ENCODE measurements at places on chromosomes 1 and 21.

DNA sequence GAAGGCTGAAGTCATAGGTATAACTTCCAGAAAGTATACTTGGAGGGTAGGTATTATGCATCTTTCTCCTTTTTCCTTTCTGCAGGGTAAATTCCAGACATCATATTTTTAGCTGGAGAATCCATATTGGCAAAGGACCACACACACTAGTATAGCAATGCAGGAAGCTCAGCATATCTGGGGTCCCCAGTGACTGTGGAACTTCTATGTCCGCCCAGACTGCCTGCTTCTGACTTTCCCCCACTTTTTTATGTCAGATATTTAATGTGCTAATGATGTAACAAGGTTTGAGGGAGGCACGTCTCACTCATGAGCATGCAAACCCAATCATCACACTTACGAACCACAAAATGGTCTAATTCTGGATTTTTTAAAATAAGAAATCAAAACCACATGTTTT lies 90.4 kb downstream of the BACH1 start:
- no peak for DNase-seq

DNA sequence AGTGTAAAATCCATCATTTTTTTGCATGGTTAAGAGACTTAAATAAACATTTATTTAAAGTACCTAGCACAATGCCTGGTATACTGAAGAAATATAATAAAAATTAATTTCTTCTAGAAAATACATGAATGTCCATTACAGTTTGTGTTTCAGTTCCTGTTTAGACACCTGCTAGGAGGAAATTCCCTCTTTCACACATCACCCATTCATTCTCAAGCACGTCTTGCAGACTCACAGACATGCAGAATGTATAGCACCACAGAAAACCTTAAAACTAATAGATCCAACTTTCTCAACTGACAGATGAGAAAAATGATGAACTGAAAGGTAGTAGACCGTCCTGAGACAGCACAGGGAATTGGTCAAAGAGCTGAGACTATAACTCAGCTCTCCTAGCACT lies 172.2 kb upstream of the C8B start:
- no peak for DNase-seq

DNA sequence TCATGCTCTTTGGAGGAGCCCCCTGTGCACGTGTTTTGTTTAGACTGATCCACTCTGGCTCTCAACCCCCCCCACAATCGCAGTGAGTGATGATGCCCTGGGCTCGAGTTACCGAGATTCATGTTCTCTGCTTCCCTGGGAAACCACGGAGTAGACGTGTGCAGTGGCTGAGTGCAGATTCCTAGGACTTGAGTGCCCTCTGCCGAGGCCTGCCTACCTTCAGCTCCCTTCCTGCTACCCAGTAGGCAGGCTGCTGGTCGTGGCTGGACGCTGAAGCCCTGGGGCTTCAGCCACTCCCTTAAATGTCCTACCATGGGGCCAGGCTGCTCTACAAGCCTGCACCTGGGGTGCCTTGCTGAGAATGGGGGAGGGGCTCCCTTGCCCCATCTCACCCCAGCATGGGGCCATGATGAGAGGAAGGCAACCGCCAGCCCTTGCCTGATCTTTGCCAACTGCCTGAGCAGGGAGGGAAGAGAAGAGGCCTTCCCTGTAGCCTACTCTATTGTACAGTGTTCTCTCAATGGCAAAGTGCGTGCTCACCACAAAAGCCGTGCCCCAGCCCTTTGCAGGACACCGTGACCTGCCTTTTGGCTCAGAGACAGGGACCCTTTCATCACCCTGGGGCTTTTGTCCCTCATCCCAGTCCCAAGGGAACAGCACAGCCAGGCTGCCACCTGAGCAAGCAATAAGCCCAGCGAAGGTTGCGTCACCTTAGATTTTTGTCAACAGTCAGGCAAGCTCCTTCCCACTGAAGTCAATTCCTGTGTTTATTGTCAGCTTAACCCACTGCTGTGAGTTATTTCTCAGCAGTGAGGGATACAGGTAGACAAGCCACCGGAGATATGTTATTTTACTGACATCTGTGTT lies 4.1 kb upstream of the GRIK3 start:
- no peak for DNase-seq

- DNase-seq, result no peak
Observed at GRCh38 chr1:107328087-107328486, 187.2 kb downstream of the NTNG1 start.

DNA sequence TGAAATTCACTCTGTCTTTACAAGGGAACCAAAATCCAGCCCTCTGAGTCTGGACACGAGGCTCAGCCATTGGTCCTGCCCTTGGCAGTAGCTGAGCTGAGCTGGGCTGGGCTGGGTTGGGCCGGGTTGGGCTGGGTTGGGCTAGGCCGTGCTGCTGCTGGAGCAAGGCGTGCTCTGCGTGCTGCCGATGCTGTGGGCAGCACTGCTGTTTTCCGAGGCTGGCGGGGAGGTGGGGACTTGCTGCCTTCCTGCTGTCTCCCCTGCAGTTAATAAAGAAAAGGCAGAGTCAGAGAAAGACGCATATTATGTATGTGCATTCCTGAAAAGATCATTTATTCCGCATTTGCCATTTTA lies 182.9 kb downstream of the CDC7 start:
- no peak for DNase-seq

- DNase-seq, result no peak
Observed at GRCh38 chr21:33897739-33898138, 17.9 kb downstream of the ATP5PO start.

- no peak for DNase-seq
Observed at GRCh38 chr1:97271916-97272788, 550.6 kb downstream of the PTBP2 start.

DNA sequence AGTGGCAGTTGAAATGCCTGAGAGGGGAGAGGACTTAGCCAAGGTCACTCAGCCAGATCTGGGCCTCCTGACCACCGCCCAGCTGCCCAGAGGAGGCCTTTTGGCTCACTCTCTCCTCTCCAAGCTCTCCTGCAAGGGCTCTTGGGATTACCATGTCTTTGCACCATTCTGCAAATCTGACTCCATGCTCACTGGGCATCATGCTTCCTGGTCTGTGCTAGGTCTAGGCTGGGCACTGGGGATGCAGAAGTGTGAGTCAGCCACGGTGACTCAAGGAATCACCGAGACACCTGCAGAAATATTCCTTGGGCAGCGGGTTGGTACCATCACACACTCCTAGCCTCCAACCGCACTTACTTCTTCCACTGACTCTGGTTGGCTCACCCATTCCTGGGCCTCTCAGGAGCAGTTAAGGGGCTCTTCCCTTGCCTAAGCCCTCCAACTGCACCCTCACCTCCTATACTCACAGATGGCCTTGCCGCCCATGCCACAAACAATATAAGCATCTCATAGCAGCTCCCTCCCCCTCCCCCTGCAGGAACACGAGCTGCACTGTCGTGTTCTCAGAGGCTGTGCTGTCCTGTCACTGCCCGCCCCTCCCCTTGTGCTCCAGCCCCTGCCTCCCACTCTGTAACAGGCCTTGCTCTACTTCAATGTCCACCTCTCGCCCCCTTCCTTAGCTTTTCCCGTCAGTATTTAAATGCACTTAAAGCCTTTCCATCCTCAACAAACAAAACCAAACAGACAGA lies 34.8 kb downstream of the CDCP2 start:
- no peak for DNase-seq

DNA sequence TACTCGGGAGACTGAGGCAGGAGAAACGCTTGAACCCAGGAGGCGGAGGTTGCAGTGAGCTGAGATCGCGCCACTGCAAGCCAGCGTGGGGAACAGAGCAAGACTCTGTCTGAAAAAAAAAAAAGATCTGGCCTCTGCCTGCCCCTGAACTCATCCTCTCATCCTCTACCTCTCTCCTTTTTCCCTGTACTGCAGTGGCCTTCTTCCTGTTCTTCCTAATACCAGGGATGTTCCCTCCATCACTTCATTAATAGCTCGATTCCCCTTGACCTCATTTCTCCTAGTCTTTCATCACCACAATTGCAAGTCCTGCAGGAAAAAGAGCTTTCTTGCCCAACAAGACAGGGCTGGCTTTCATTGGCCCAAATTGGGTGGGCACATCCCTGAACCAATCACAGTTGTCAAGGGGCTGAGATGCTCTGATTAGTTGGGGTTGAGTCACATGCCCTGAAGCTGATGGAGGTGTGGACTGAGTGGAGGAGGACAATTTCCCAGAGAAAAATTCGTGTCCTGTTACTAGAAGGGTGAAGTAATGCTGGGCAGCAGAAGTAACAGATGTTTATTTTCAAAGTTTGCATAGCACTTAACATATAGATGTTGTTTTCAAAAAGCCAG lies 86.8 kb upstream of the PUM1 start:
- DNase-seq, result peak; percentile 45

DNA sequence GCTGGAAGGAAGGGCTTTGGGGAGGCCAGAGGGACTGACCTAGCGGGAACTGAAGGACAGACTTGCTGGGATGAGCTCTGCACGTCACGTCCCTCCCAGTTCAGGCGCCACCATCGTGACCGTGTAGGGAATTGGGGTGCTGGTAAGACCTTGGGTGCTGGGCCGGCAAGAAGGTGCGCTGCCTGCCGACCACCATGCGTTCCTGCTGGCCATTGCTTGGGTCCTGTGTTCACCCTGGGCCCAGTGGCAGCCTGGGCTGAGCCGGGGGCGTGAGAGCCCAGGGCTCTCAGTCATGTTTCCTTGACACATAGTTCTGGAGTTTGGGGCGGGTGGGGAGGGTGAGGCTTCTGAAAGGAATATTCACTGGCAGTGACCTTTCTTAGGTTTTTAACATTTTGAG lies 176.0 kb downstream of the CAMTA1 start:
- DNase-seq, result no peak

GRCh38 chr1:19616489-19616888 lies 27.6 kb upstream of the NBL1 start:
- DNase-seq, result no peak
